ENCODE measurements at places on chromosomes 2 and 18. TPM values are rescaled to one million over a fixed set of nuclear protein-coding genes. Genes with fewer than 3 reads are reported as not detected.

The HAAO gene
- 0.53 TPM for total RNA-seq

The GPC1 gene
- 71.6 TPM for total RNA-seq

The INPP4A gene
- 21.8 TPM for total RNA-seq

The REG1B gene
- not detected for total RNA-seq

The CRYBA2 gene
- not detected for total RNA-seq

The TSPYL6 gene
- total RNA-seq, result not detected

The BOLA3 gene
- total RNA-seq, result 34.3 TPM

The LGALSL gene
- total RNA-seq, result 11.1 TPM

The RTP5 gene
- total RNA-seq, result not detected

Data from aortic smooth muscle cell (primary cell).